ENCODE measurements at places on chromosomes 6 and 20.

DNA sequence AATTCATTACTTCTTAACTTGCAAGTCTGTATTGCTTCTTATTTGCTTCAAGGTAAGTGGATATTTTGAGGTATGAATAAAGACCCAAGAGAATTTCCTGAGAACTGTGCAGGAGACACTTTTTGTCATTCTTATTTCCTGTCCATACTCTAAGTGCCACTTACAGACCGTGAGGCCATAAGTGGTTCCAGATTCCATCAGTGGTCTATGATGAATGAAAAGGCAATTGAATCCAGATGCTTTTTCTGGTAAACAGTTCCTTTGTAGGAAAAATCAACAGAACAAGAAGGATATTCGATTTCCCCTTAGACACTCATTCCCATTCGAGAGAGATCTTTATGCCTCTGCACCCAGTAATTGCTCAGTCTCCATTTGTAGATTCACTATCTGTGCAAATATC lies 58.3 kb upstream of the PDE10A start:
- no peak for DNase-seq

DNA sequence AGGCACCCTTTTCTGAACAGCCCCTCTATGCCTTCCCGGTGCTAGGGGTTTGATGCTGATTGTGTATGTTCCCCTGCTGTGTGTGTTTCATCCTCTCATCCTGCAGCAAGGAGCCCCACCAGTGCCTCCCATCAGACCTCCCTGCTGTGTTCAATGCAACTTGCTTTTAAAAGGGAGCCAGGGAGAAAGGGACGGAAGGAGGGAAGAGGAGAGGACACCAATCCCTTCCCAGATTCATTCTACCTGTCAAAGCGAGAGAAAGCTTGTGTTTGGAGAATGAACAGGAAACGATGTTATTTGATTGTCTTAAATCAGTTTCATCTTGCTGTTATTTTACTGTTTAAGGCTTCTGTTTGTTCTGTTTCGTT lies 259.2 kb downstream of the ADGB start:
- DNase-seq: no peak

GRCh38 chr6:41153992-41154625 lies at the start of gene TREML1:
Gene TREML1 (minus strand): TSS chr6:41154347. CDS start chr6:41154288, 59 bp downstream.
- DNase-seq: no peak

DNA sequence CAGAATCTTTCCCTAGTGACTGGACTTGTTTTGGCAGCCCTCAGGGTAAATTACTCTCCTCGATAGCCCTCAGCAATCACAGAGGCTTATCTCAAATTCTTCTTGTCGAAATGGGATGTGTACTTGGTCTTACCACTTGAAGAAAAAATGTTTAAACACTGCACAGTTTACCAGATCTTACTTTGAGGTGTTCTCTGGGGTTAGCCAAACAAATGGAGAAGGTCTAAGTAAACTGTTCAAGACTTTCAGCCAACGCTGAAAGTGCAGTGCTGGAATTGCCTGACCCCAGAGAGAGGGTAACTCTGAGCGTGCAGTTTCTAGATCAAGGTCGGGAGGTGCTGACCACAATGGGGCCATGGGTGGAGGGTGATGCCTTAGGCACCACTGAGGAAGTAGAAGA lies 39.2 kb downstream of the MYLIP start:
- no peak for DNase-seq

DNA sequence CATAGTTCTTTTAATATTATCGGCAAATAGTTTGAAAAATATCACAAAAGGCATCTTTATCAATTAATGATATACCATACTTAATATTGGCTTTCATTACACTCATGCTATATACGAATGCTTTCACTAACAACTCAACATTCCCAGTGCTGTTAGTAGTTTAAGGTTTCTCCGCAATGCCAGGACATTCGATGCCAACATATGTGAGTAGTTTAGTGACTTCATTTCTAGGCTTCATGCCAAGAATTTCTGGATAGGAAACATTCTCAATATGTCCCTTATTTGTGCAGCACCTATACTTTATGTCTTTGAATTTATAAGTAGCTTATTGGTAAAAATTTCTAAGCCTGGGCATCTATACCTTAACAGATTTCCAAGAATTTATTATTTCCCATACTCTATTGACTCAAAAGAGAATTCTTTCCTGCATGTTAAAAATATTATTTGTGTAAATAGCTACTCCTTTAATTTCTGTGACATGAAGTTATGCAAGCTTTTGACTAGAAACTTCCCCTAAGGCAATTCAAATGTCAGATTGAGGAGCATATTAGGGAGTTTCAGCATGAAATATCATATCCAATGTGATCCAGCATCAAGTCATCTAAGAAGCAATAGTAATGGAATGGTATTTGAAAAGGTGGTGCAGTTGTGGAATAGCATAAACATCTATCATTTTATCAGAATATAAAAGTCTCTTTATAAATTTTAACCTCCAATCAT lies 236.0 kb upstream of the STXBP5 start:
- peak; percentile 23 for DNase-seq

DNA sequence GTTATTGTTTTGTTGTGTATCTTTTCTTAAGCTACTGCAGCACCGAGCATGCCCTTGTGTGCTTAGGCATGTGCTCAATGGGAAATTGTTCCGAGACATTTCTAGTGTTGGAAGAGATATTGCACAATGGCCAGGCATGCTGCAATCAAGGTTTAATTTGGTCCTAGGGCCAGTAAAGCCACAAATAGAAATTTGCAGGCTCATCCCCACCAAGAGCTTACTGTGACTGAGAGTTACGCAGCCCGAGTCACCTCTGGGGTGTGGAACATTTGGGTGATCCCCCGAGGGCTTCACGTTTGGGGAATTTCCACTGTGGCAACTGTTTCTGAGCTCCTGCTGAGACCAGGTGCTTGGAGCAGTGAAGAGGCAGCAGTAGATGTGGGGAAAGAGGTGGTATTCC lies 65.8 kb downstream of the ADTRP start:
- no peak for DNase-seq

GRCh38 chr6:101397199-101397598 lies 3.7 kb downstream of the GRIK2 start:
- peak; percentile 41 for DNase-seq

DNA sequence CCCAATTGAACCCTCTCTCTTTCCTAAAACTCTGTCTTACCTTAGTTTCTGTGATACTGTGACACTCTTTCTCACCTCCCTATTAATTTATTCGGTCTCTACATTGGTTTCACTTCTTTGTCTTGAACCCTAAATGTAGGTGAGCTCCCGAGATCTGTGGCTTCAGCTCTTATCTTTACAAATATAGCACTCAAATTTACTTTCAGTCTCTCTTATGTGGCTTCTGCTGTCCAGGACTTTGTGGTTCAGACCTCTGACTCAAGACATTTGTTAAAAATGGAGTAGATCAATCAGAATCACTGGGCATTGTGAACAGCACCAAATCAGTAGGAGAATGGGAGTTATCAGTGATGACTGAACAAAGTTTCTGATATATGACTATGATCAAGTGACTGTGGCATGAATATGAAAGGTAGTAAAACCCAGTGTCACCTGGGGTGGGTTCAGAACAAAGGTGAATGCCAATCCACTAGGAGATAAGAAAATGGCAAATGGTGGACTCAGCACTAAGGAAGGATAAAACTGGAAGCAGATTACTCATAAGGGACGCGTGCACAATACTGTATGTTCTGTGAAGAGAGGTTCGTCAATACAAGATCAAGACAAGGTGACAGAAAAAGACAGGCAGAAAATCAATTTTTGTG lies 27.2 kb downstream of the IL17F start:
- DNase-seq: no peak

- no peak for DNase-seq
Observed at GRCh38 chr6:83514466-83514865, 2.1 kb downstream of the PRSS35 start.

GRCh38 chr6:128512296-128512695 lies 8.1 kb downstream of the PTPRK start:
- DNase-seq: no peak

Data from NCI-H524 treated with DMSO at 0.1 percent for 48 hours (cell line).